ENCODE measurements at places on chromosomes 6 and 20.
A peak's percentile ranks its signal among the peaks of the same experiment; 100 is the strongest.

DNA sequence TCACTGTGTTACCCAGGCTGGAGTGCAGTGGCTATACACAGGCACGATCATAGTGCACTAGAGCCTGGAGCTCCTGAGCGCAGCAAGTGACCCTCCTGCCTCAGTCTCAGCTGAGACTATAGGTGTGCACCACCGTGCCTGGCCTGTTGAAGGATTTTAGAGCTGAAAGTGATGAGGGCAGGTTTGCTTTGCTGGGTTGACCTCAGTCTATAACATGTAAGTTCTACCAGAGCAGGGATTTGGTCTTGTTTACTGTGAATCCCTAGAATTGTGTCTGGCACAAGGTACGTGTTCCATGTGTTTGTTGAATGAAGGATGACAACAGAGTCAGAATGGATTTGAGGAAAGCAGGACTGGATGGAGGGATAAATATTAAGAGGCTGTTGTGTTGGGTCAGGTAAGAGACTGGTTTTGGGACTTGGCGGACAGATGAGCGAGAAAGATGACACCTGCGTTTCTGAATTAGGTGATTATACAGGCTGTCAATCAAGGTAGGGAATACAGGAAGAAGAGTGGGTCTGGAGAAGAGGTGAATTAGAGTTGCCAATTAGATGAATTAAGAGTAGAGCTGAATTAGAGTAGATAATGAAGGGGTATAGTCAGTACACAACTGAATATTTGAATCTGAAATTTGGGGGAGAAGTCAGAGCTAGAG lies 6.5 kb downstream of the ASXL1 start:
- no peak for DNase-seq

- DNase-seq = no peak
Observed at GRCh38 chr6:119856136-119856535, 506.6 kb upstream of the MAN1A1 start.

GRCh38 chr6:116218172-116218633 lies 35.7 kb downstream of the TSPYL4 start:
- DNase-seq = no peak

DNA sequence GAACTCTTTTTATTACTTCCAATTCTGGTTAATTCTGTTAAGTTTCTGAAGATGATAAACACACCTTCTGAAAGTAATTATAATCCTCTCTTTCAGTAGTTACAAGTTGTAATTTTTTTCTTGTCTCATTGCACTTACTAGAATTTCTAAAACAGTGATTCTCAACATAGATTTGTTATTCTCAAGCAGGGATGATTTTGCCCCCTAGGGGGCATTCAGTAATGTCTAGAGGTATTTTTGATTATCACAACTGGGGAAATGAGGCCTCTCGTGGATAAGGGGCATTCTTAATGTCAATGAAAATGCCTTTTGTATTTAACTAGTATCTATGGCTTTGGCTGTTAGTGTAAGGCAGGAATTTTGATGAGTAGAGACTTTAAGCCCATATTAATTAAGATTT lies 39.4 kb upstream of the MAFB start:
- DNase-seq = no peak

DNA sequence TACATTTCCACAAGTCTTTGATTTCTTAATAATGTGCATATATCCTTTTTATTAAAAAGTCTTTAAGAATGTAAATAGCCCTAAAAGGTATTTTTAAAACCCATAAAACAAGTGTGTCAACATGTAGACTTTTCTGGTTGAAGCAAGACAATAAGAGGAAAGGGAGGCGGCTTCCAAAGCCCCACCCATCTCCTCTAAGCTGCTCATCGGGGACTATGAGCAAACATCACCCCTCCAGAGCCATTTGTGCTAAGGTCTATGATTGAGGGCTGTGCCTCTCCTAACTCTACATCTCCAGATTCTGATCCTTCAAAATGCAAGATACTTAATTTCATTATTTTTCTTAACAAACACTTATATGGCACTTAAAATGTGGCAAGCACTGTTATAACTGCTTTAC lies 2.5 kb upstream of the NAA20 start:
- no peak for DNase-seq

GRCh38 chr6:159980474-159980873 lies 11.6 kb downstream of the IGF2R start:
- no peak for DNase-seq

DNA sequence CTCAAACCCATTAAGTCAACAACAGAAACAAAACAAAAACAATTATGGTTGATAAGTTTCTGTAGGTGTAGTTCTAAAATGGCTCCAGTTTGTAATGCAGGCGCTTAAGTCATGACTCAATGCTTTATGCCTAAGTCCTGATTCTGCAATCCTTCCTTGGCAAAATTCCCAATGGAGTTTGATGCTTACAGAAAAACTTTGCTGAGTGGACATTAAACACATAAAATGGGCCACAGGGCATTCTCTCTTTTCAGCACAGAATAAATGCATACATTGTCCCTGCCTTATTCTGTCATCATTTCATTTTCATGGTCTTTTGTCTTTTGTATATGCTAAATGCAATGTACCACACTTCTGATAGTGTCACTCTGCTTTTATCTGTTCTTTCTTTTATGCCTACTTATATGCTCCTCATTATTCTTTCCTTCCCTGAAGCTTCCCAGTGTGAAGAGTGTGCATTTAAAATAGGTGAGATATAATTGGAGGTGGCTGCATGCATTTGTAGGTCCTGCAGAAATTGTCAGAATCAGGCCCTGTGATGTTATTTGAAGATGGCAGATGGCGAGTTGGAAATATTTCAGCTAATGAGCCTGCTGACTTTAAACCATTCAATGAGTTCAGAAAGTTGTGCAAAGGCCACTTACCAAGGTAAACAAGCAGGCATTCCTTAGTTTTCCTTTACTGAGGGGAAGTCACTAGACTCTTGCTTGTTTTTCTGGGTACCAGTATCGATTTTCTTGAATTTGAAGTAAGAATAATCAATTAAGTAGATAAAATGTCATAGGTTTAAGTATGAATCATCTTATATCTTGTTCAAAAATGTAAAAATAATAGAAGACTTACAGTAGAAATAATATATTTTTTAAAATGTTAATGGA lies 313.1 kb downstream of the TRDN start:
- no peak for DNase-seq

GRCh38 chr6:22473991-22474682 lies 95.2 kb upstream of the HDGFL1 start:
- DNase-seq = no peak

GRCh38 chr6:96532399-96532798 lies 10.8 kb downstream of the UFL1 start:
- no peak for DNase-seq

- peak; percentile 6 for DNase-seq
Observed at GRCh38 chr6:130575971-130576370, 210.2 kb downstream of the TMEM200A start.

DNA sequence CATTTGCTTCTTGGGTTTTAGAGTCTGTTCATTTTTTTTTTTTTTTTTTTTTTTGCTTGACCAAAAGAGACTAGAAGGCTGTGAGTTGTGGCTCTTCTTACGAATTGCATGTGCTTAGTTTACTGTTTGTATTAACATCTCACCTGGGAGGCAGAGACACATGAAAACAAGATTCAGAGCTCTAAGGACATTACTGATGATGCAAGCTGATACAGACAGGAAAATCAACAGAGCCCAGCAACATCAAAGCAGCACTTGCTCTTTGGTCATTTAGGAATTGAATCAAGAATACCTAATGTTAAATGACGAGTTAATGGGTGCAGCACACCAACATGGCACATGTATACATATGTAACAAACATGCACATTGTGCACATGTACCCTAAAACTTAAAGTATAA lies 55.7 kb upstream of the HS3ST5 start:
- no peak for DNase-seq

GRCh38 chr20:22507240-22507961 lies 77.0 kb downstream of the FOXA2 start:
- no peak for DNase-seq

DNA sequence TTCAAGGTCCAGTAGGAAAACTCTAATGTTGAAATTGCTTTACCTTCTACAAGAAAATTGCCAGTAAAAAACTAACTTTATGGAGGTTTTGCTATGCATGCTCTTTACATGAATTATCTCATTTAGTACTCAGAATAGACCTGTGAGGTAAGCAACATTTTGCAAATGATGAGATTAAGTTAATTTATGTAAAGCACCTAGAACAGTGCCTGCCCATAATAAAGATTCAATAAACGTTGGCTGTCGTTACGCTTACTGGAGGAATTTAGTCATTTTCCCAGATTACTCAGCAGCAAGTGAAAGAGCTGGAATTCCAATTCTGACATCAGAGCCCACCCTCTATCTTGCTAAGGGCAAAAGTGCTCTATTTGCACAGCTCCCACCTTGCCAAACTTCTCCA lies 69.4 kb upstream of the ARID1B start:
- DNase-seq = no peak

- no peak for DNase-seq
Observed at GRCh38 chr6:71289039-71289801, 609 bp downstream of the OGFRL1 start.

GRCh38 chr6:21104288-21104687 lies 489.3 kb upstream of the SOX4 start:
- DNase-seq = no peak

- DNase-seq = no peak
Observed at GRCh38 chr6:4449409-4449808, 314.0 kb upstream of the ECI2 start.

All from activated T-helper 1 cell treated with anti-CD3 and anti-CD28 coated beads, Interleukin-2, amount 50 U/mL, for 16 hours (primary cell).